ENCODE measurements at places on chromosomes 5 and 9.

DNA sequence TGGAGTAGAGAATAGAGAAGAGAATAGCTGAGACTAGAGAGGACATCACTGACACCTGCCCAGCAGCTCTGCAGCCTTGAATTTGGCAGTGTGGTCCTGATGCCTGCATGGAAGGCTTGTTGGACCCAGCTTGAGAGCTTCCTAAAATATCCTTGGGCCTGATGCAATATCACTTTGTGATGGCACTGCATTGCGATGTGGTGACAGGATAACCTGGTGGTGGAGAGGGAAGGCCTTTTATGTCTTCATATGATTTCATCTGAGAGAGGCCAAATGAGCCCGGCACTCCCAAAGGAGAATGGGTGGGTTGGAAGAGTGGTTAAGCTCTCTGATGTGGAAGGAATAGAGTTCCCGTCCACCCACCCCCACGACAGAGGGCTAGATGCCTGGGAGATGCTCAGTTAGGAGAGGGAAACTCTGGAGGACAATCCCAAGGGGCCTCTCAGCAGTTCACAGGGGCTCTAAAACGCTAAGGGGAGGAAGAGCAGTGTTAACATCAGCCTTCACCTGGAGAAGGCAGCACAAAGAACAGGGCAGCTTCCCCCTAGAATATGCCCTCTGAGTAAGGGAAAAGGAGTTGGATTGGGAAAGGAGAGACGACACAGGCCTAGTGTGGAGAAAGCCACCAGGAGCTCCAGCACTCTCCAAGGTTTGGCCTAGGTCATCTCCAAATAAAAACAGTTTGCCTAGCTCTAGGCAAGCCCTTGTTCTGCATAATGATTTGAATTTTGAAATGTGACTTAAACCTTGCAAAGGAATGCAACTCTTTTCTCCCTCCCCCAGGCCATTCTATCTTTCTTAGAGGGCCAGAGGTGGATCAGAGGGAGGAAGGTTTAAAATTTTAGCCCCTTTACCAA is 99.8 kb upstream of the SSBP2 start:
- DNase-seq, result no peak

DNA sequence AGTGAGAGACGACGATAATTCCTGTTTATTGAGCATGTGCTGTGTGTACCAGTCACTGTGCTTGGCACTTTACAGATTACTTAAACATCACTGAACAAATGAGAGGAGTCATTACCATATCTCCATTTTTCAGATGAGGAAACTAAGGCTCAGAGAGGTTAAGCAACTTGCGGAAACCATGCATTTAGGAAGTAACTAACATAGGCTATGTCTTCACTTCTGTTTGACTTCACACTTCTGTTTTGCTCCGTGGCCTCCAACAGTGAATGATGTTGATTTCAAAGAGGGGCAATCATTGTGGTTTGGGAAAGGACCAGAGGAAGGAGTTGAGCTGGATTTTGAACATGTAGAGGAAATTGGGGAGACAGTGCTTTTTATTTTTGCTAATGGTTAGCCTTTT is 16.7 kb downstream of the GCNT1 start:
- DNase-seq, result no peak

DNA sequence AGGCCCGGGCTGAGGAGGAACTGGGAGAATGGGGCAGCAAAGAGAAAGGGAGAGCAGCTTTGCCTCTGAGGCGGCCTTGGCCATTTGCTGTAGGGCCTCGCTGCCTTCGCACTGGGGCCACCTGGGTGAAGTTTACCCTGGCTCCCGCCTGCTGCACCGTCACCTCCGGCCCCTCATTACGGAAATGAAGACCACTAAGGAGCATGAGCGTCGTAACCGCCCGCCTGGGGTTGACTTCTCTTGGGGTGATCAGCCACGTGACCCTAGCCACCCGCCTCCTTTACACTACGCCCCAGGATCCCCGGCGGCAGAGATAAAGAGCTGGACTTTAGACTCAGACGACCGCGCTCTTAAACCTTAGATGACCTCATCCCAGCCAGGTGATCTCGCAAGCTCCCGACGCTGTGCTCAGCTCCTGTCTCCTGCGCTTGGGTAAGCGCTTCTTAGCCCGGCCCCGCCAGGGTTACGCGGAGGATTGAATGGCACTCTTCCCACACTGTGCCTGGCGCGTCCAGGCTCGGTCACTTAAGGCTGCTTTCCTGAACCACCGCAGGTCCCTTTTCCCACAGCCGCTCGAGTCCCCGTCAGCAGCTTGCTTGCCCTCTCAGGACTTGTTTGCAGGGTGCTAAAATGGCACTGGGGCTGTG is 107.9 kb upstream of the LARP1 start:
- no peak for DNase-seq

DNA sequence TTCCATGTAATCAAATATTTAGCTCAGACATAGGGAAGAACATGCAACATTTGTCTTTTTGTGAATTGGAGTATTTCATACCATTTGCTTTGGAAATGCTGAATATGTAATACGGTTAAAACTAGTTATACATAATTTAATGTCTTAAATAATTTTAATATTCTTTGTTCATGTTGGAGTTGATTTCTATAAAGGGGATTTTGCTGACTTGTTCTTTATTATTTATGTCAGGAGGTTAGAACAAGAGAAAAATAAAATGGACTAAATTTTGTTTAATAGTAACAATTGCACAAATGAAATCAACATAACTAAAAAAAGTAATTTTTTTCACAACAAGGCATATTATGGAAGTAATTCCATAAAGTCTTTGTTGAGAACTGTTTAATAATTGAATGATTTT is 170.0 kb upstream of the CDH18 start:
- DNase-seq, result no peak

- no peak for DNase-seq
Observed at GRCh38 chr9:97437051-97437600, 25.2 kb downstream of the TDRD7 start.

- no peak for DNase-seq
Observed at GRCh38 chr5:69494452-69494851, 1.9 kb downstream of the OCLN start.

GRCh38 chr9:3288686-3289085 is 237.1 kb downstream of the RFX3 start:
- no peak for DNase-seq

DNA sequence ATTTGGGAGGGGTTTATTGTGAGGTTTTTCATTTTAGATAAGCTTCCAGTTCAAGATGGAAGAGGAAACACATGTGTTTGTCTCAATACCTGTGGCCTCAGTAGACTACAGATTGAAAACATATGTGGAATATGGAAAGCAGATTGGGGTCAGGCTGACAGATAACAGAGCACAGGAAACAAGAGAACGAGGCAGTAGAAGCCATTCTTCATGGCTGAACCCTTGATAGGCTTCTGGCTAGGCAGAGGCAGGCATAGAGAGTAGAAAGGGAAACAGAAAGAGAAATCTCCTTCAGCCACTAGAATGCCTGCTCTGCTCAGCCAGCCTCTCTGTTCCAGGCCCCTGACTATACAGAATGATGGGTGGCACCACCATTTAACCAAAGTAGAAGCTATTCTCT is 152.5 kb downstream of the MUSK start:
- DNase-seq, result no peak

DNA sequence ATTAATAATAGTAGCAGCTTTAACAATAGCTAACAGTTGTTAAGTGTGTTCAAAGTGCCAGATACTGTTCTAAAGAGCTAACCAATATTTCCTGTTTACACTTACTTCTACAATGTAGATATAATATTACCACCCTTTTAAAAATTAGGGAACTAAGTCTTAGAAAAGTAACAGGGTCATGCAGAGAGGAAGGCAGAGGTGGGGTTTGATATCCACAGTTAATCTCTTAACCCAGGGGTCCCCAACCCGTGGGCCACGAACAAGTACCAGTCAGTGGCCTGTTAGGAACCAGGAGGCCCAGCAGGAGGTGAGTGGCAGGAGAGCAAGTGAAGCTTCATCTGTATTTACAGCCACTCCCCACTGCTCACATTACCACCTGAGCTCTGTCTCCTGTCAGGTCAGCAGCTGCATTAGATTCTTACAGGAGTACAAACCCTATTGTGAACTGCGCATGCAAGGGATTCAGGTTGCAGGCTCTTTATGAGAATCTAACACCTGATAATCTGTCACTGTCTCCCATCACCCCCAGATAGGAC is 89.1 kb downstream of the ACTL7B start:
- no peak for DNase-seq

DNA sequence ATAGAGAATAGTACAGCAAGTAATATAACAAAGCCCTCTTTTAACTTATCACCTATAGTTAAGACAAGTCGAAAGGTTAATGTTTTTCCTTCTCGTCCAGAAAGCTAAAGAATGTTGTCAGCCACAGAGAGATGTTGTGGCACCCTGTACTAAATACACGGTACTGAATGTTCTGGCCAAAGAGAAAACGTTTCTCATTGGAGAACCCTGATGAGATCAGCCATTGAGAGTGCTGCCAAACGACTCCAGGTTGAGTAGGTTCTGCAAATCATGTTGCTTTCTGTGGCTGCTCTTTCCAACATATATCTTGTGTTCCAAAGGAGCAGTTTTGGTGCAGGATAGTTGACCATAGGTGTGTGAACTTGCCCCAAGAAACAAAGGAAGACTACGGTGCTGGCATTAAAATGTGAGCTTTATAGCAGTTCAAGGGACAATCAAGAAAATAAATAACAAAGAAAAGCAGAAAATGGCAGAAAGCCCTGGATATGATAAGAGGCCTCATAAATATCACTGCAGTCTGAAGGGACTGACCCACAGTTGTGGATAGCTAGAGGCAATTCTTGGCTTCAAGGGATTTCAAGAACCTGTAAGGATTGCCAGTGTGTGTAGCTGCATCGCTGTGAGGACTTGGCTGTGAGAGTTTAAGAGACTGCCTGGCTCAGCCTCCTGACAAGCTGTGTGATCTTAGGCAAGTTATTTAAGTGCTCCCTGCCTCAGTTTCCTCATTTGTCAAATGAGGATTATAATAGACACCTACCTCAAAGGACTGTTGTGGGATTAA is 102.7 kb downstream of the ARHGEF28 start:
- no peak for DNase-seq
